ENCODE measurements at places on chromosomes 12 and 14.

- no peak for DNase-seq
Observed at GRCh38 chr12:77754086-77754485, 76.6 kb upstream of the NAV3 start.

DNA sequence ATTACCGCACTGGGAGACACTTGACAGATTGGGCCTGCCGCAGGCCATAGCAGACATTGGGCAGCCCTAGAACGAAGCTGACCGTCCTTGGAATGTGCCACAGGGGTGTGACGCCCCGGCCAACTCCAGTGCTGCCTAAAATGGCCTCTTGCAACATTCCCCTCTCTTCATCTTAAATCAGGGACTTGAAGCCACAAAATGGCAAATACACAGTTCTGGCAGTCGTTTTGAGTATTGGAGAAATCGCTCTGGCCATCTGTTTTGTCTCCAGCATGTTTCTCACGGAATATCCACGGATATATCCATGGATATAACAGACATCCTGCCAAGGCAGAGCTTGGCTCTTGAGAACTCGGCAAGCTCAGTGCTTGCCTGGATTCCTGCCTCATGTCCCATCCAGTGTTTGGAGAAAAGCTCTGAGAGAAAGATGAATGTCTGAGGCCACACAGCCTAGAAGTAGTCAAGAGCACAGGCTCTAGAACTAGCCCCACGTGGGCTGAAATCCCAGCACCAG is 158.4 kb downstream of the CHST11 start:
- DNase-seq: no peak

DNA sequence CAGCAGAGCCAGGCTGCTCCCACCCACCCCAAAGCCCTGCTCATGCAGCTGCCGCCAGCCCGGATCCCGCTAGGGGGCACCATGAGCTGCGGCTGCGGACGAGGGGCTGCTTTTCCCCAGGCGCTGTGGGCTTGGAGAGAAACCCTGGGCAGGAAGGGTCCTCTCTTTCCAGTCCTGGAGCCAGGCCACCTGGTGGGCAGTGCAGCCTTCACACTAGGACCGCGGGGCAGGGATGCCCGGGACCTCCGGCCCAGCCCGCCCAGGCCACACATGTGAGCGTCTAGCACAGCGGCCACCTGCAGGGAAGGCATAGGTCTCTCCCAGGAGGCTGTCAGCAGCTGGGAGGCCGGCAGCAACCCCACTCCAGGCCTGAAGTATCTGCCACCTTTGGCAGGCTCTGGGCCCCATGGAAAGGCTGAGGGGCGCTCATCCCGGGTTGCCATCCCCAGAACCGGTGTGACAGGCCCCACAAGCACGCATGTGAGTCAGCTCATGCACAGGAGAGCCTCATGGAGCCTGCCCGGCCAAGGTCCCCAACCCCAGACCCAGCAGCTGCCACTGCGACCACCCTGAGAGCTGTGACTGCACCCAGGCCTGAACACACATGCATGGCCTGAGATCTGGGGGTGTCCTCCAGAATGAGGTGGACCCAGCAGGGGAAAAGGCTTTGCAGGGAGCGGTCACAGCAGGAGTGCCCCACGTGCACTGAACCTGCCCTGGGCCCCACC is 280.0 kb upstream of the RTL1 start:
- DNase-seq: no peak

GRCh38 chr12:67748743-67749040 is 100.1 kb downstream of the DYRK2 start:
- DNase-seq: no peak

DNA sequence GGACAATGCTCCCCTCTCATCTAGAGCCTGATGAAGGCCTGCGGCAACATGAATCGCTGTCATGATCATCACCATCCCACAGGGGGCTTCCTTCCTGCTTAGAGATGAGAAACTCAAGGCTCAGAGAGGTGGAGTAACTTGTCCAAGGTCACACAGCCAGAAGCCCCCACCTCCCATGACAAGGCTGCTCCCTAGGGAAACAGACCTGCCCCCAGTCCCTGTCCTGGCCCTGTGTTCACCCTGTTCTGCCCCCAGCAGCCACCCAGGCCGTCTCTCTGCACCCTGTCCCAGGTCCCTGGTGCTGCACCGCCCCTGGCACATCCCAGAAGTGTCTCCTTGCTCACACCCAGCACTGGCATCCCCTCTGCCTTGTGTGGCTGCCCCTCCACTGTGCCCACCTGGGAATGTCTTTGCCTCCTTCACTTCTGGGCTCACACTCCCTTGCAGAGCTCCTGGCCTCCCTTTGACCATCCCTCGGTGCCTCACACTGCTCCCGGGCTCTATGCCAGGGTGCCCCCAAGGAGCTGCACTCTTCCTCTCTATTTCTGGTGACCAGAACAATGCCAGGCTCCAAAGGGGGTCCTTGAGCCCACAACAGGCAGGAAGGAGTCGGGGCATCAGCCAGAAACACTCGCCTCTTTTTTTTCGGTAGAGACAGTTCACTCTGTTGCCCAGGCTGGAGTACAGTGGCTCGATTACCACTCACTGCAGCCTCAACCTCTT is 70.5 kb downstream of the BCL11B start:
- no peak for DNase-seq

GRCh38 chr12:41907021-41907420 is 237.7 kb downstream of the GXYLT1 start:
- DNase-seq: no peak

DNA sequence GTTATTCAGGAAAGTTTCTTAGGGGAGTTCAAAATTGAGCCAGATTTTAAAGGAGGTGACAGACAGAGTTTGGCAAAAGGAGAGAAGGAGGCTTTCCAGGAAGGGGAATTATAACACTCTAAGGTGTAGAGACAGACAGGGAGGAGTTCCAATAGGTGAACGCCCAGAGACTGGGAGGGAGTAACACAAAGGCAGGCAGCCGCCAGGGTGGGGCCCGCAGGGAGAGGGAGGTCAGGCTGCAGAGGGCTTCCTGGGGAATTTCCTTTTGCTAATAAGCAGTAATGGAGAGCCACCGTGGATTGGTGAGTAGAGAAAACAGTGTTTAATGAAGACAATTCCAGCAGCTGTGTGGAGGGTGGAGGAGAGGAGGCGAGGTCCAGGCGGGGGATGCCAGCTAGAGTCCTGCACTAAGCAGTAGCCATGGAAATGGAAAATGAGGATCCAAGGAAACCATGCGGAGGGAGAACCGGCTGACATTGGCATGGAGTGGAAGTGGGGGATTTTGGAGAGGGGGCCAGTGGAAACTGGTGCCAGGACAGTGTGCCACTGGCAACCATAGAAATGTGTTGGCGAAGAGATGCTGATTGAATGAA is 22.2 kb downstream of the GRIN2B start:
- DNase-seq: no peak

- no peak for DNase-seq
Observed at GRCh38 chr12:105377077-105377476, 46.6 kb downstream of the C12orf75 start.

DNA sequence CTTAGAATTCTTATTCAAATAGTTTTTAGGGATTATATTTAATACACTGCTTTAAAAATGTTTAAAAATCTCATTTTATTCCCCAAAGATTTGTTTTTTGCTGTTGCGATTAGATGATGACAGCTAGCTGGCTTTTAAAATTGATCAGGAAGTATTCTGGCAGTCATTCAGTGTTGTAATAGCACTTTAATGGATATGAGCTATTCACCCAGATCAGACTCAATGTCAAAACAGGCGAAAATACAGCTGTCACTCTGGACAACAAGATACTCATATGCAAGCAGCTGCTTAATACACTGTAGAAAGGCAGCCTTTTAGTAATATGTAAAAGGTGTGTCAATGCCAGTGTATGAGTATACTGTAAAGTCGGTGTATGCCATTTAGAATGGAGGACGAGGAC is 91.7 kb downstream of the NPAS3 start:
- DNase-seq: no peak

GRCh38 chr14:50953502-50953901 is 9.2 kb upstream of the PYGL start:
- DNase-seq: no peak

DNA sequence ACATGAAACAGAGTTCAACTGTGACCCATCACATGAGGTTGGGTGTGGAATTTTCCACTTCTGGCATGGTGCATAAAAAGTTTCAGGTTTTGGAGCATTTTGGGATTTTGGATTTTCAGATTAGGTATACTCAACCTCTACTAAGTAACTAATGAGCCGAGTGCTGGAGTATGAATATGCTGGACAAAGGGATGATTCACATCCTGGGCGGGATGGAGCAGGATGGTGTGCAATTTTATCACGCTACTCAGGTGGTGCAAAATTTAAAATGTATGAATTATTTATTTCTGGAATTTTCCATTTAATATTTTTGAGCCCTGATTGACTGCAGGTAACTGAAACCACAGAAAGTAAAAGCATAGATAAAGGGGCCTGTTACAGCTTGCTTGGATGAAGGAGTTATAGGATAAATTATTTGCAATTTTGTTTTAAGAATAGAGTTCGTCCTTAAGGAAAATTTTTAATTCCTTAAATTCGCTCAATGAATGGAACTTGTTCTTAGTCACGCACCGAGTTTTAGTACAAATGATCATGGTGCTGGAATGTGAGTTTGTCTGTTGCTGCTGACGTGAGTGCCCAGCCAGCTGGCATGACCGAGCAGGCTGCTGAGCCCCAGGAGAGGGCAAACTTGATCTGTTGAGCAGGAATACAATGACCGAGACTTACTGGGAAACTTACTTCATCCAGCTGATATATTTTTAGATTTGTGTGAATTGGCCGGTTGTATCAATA is 176.3 kb downstream of the ESR2 start:
- no peak for DNase-seq

Data from NCI-H526 treated with DMSO at 0.1 percent for 48 hours (cell line).